ENCODE measurements at places on chromosomes 5 and 9. TPM values are rescaled to one million over a fixed set of nuclear protein-coding genes. Genes with fewer than 3 reads are reported as not detected.

The MYOZ3 gene
- total RNA-seq: 2.8 TPM

The WDR31 gene
- 5.4 TPM for total RNA-seq

DNA sequence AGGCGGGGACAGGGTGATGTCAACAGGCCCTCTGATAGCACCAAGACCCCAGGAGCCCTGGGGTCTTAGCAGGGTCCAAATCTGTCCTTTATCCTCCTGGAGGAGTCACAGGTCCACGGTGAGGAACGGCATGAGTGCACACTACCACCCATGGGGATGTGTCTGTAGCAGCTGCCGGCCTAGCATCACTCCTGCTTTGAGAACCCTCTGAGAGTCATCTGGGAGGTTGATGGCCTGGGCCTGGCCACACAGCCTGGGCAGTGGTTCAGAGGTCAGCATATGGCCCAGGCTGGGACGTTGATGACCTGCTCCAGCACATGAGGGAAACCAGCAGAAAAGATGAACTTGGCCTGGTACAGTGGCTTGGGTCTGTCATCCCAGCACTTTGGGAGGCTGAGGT lies 1.8 kb upstream of the GFPT2 start:
- H3K27ac ChIP-seq: no peak overlapping the region
- no peaks in the 10 kb centered on the region for H3K27me3 ChIP-seq
- H3K4me1 ChIP-seq: peaks cover 17% of the 10 kb centered on the region
- DNase-seq: no peak
- H3K4me3 ChIP-seq: no peak overlapping the region
- H3K36me3 ChIP-seq: no peaks in the 10 kb centered on the region

- no peaks in the 10 kb centered on the region for H3K27me3 ChIP-seq
- no peaks in the 10 kb centered on the region for H3K4me1 ChIP-seq
- H3K4me3 ChIP-seq: no peak overlapping the region
- no peak overlapping the region for H3K27ac ChIP-seq
Observed at GRCh38 chr5:170440771-170441392, 51.7 kb upstream of the KCNMB1 start.

DNA sequence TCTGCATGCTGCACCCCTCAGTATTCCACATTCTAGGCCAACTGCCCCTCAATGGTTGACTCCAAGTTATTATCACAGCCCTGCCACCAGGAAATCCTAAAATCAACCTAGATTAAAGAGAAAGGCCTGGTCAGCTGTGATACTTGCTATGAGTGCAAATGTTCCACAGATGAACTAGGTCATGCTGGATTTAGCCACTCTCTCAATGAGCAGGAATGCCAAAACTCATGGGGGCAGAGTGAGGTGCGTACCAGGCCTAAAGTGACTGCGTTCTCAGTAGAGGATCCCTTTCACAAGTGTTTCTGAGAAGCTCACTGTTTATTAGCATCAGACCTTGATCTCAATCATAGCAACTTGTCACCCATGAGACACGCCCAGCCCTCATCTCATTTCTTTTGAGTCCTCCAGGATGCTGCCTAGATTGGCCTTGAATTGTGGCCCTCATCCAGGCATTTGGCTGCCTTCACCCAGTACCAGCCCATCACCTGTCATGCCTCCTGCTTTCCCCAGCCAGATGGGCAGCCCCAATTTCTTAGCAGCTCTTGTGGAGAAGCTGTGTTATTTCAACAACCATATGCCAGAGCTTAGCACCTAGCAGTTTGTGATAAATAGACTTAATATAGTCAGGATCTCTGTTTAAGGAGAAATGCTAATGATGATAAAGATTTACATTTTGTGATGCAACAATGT lies 383.9 kb downstream of the CTNND2 start:
- H3K4me1 ChIP-seq: no peaks in the 10 kb centered on the region
- no peak for DNase-seq
- H3K36me3 ChIP-seq: no peaks in the 10 kb centered on the region
- H3K4me3 ChIP-seq: no peak overlapping the region

- peaks cover 14% of the 10 kb centered on the region for H3K4me1 ChIP-seq
- H3K36me3 ChIP-seq: no peaks in the 10 kb centered on the region
- DNase-seq: no peak
- no peak overlapping the region for H3K4me3 ChIP-seq
Observed at GRCh38 chr5:109619606-109620005, 70.1 kb upstream of the MAN2A1 start.

Data from thoracic aorta (tissue), 2 donors.